Left ventricle myocardium superior (tissue), 1 donor: ENCODE measurements at places on chromosomes 7 and 10.

- no peak for DNase-seq
Observed at GRCh38 chr7:152594801-152595200, 81.1 kb downstream of the XRCC2 start.

GRCh38 chr10:123893651-123894050, 2.0 kb upstream of the CPXM2 start:
- DNase-seq: no peak

DNA sequence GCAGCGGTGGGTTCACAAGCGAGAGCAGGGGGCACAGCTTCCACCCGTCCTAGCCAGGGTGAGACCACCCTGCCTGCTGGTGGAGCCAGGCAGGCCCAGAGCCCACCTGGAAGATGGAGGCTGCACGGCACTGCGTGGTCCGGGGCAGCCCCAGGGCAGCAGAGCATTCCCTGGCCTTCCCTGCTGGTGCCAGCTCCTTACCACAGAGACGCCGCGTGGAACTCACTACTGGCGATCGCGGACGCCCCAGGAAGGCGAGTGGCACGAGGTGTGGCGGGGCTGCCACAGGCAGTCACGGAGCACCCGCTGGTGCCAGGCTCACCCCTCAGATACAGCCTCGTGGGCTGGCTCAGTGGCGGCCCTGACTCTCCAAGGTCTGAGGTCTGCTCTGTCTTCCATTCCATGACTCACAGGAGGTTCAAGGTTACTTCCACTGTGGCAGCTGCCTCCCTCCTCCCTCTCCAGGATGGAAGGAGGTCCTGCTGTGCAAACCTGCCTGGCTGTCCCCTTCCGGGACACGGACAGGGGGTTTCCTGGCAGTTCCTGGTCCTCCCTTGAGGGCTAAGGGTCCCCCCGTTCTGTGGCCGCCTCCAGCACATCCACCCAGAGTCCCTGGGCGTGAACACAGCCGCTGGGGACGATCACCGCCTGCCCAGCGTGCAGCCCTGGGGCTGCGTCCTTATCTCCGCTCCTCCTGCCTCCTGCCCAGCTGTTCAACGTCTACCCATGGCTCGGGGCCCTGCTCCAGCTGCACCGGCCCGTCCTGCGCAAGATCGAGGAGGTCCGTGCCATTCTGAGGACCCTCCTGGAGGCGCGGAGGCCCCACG, 3.1 kb downstream of the CYP2W1 start:
- DNase-seq: no peak

DNA sequence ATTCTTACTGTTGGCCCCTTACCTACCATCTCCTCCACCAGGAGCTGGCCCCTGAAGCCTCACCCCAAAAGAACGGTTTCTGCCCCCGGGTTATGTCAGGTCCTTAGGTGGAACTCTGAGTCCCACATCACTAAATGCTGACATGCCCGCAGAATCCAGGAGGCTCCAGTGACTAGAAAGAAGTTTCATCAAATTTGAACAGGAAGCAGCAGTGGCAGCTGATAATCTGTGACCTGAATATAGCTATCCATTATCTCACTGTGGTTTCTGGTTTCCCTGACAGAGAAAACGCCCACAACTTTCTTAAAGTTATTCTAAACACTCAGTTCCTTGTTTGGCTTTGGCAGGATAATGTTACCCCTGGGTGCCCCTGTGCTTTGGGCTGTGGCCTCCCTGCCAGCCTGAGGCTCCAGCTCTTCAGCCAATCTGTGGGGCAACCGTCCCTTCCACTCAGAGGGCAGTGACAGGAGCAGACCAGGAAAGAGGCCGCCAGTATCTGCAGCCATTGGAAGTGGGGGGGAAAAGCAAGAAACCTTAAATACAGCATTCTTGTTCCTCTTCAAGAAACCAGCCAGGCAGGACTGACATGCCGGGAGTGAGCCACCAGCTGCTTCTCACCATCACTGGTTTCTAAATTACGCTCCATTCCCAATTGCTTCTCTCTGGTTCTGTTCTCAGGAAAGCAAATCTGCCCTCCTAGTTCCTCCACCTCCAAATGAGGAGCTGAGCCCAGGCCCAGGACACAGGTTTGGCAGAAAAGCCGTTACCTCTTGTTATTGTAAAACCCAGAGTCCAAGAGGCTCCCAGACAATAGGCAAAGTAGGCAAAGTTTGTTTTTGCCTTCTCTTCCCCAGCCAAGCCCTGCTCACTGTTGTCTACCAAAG, 41.2 kb upstream of the VCL start:
- DNase-seq: no peak

GRCh38 chr10:11177381-11177780, 159.7 kb downstream of the CELF2 start:
- no peak for DNase-seq

DNA sequence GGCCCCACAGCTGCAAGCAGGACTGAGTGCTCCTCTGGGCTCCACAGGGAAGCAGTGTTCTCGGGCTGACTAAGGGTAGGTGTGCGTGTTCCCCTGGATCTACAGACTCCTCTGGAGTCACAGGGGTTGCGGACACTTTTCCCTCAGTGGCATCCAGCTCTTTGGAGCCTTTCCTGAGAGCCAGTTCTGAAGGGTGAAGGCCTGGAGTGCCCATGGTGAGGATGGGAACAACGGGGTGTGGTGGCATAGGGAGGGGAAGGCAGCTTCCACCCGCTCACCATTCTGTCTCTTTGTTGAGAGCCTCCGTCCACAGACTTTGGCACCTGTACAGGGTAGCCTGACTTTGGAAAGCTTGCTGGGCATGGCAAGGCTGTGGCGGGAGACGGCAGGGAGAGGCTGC, 104.1 kb upstream of the PCBD1 start:
- DNase-seq: no peak

GRCh38 chr7:50356212-50356944, 51.9 kb downstream of the IKZF1 start:
- peak; percentile 62 for DNase-seq

- DNase-seq: no peak
Observed at GRCh38 chr10:92729886-92730285, 40.1 kb downstream of the HHEX start.

- no peak for DNase-seq
Observed at GRCh38 chr7:155764438-155764793, 47.8 kb downstream of the SHH start.

GRCh38 chr7:44471436-44471835, 19.0 kb downstream of the NUDCD3 start:
- DNase-seq: no peak

- no peak for DNase-seq
Observed at GRCh38 chr7:151482883-151483710, 36.6 kb downstream of the RHEB start.

DNA sequence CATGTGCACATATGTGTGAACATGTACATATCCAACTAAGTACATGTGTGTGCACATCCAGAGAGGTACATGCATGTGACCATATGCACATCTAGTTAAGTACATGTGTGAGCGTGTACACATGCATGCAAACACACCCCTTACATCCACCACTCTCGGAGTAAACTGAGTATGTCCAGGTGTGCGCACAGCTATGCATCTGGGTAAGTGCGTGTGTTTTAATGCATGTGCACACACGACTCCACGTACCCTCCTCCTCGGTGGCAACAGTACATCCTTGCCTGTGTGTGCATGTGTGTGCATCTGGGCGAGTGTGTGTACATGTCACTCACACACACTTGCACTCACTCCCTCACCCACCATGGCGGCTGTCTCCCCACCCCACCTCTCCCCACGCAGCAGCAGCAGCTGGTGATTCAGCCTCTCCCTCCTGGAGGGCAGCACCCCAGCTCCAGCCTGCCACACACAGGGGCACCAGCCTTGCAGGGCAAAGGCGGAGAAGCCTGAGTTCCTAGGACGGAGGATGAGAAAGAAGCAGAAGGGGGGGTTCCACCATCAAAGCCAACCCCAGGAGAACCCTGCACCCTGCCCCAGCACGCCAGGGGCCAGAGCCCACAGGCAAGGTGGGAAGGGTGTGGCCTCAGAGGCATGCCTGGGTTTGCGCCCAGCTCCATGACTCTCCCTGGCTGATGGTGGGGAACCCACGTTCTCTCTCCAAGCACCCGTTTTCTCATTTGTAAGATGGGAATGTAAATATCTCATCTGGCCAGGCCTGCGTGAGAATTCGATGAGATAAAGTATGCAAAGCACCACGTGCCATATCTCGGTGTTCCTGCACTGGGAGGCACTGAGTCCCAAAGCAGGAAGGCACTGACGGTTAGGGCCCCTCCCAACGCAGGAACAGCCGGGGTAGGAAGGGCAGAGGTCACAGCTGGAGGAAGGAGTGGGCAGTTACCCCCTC, 27.7 kb upstream of the DNAAF5 start:
- DNase-seq: no peak

- DNase-seq: no peak
Observed at GRCh38 chr10:27035163-27035562, 65.1 kb downstream of the ANKRD26 start.

DNA sequence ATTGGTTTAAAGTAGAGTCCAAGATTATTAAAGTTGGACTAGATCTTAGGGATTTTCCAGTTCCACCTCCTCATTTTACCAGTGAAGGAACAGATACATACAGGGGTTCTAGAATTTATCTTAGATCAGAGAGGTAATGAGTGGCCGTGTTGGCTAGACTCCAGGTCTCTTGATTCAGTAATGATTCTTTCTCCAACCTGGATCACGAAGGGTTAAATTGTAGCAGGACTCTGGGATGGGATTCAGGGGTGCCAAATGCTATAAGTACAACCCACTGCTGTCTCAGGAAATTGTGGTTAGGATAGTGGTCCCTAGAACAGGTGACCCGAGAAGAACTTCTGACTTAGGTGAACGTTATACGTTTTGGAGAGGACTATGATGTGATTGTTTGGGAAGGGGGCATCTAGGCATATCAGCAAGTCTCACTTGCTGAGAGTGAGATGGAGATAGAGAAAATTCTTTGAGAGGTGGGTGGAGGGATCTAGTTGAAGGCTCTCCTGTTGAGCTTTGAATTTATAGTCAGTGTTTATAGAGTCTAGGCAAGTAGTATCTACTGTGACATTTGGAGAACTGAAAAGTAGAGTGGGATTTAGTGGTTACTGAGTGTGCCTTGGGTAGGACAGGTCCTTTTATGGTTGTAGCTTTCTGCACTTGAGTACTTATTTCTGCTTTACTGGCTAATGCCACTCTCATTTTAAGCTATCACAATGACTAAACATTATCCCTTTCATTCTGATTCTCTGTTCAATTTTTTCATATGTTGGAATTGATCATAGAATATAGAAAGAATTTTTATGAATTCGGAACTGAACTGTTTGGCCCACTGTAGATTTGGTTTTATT, 58.3 kb downstream of the ST7 start:
- DNase-seq: no peak

- DNase-seq: peak; percentile 6
Observed at GRCh38 chr10:103793429-103793828, 61.9 kb downstream of the SH3PXD2A start.

DNA sequence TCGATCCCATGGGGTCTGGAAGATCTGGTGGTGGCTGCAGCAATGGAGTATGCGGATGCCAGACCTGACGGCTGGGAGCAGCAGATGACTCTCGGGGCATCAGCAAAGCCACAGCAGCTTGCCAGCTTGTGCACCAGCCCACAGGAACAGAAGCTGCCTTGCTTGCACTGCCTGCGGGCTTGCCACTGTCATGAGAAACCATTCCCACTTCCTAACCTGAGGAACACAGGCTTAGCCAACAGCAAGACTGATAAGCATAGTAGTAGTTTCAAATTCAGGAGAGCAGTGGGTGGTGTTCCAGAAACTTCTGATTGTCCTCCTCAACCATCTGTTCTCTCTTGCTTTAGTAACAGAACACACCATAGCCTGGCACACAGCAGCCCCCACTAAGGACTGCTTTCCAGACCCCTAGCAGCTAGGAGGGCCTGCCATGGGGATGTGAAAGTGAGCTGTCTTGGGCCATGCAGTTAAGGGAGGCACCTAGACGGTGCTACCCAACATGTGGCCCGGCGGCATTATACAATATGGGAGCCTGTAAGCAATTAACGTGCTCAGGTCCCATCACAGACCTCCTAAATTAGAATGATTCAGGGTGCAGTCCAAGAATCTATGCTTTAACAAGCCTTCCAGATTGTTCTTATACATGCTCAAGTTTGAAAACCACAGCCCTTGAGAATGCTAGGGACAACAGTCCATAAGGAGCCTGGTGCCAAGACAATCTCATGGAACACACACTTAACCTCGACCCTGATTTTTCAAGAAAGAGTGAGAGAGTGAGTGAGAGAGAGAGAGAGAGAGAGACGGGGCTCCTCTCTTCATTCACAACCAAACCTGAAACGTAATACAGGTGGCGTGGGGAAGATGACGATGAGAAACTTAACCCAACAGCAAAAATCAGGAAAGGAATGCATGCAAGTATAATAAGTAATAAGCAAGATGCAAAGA, 7.1 kb downstream of the ANXA11 start:
- no peak for DNase-seq

DNA sequence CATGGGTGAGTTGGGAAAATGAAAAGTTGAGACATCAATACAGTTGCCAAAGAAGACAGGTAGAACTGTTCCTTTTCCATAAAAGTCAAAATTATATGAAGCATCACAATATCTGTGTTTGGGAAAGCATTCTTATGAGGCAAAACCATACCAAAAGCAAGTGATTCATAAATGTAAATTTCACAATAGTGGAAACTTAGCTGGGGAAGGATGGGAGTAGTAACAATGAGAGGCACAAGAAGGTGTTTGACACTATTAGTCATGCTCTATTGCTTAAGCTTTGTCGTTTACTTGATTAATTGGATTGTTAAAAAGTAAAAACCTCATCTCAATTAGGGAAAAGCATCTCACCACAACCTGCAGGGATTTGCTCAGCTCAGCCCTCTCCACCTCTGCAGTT, 240.2 kb downstream of the C7orf25 start:
- no peak for DNase-seq

DNA sequence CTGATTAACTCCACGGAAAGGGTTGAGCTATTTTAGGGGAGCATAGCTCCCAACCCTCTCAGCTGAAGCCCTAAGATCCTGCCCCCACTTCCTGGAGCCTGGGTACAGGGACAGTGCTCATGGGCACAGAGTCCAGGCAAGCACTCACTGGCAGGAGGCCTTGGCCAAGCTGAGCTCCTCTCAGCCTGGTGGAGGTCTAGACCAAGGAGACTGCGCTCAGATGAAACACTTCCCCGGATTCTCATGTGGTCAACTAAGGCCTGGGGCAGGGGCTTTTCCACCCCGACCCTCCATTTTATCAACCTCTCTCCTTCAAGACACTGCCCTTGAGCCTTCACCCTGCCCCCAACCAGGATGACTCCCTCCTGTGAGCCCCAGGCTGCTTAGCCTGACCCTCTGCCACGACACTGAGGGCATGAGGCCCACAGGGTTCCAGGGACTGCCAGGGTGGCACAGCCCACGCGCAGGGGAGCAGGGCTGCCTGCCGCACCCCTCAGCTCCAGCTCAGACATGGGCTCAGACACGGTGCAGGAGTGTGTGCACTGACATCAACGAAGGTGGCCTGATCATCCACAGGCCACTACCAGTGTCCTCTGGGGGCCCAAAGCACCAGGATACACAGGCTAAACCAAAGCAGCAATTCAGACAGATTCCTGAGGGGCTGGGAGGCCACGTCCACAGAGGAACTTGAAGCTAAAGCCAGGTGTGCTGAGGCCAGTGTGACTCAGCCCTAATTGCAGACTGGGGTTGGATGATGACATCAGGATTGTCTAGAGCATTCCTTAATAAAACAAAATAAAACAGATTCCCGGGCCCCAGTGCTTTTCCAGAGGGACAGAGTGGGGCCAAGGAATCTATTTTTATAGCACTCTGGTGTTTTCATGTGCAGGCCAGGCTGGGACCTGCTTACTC, 18.8 kb downstream of the CHAT start:
- no peak for DNase-seq
